ENCODE measurements at places on chromosomes 4 and X.
A peak's percentile ranks its signal among the peaks of the same experiment; 100 is the strongest.

DNA sequence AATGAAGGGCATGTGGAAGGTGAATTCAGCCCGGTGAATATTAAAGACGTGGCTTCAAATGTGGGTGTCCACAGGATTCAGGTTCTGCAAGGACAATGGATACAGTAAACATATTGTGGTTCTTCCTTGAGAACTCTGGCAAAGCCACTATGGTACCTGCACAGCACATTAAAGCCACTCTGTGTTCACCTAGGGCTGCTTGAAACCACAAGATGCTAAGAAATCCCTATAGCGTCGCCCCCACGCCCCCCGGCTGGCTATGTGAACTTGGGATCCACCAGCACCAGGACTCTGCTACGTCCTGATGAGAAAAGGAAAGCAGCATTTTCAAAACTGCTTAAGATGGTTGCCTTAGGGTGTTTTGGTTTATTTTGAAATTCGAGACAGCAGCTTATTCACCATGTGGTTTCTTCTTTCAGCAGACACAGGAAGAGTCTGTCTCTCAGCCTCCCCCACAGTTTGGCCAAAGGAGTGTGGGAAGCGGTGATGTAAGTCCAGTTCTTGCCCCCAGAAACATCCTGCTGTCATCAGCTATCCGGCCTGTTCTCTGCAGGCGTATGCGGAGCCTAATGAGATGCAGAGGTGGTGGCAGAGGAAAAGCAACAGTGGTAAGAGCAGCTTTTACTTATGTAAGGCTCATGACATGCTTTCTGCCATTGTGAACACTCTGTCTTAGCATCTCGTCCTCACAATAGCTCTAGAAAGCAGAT lies 111.5 kb downstream of the AFAP1 start:
- DNase-seq: peak; percentile 65

DNA sequence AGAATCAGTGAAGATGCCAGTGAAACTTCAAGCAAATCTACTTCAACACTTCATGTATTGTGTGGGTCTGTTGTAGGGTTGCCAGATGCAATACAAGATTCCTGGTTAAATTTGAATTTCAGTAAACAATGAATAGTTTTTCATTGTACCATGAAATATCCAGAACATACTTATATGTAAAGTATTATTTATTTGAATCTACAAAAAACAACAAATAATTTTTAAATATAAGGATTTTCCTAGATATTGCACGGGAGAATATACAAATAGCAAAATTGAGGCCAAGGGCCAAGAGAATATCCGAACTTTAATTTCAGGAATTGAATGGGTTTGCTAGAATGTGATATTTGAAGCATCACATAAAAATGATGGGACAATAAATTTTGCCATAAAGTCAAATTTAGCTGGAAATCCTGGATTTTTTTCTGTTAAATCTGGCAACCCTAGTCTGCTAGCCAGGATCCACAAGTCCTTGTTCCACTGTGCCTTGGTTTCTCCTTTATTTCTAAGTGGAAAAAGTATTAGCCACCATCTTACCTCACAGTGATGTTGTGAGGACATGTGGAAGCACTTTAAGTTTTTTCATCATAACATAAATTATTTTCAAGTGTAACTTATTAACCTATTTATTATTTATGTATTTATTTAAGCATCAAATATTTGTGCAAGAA lies 2.3 kb downstream of the CXCL8 start:
- no peak for DNase-seq

- no peak for DNase-seq
Measured at GRCh38 chrX:67100031-67100884, 443.6 kb upstream of the AR start.

GRCh38 chr4:180105362-180105761 lies 2137.8 kb upstream of the TENM3 start:
- no peak for DNase-seq

GRCh38 chrX:4253092-4253491 lies 539.6 kb upstream of the PRKX start:
- no peak for DNase-seq

GRCh38 chrX:13277539-13277938 lies 42.3 kb downstream of the ATXN3L start:
- DNase-seq: no peak

DNA sequence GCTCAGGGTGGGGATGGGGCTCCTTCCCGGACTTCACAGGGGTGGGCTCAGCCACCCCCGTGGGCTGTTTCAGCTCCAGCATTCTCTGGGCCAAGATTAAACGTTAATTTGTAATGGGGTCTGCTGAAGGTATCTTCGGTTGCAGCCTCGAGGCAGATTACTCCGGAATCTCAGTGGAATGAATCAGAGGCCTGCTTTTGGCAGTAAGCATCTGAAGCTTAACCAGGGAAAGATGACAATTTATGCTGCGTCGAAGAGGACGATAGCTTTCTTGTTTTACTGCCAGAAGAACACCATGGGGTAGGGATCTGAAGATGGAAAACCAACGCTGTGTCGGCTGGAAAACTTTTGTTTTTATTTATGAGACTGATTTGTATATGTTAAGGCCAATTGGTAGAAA lies 129.2 kb upstream of the MSX1 start:
- DNase-seq: no peak

DNA sequence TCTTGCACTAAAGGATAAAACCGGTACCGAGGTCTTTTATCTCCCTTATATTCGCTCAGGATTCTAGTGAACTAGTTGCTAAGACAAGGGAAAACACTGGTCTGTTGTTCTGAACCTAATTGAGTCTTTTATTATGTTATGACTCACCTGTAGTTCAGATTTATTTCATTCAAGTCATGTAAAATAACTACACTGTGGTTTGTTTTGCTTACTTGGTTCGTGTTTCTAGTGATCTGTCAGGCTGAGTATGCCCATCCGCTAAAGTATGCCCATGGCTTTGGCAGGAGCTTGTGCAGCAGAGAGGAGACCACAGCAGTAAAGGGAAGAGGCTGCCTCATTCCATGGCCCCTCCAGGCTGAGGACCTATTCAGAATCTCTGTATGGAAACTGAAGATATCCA lies 126.1 kb downstream of the AFF1 start:
- peak; percentile 41 for DNase-seq

- no peak for DNase-seq
Measured at GRCh38 chr4:81454948-81455347, 16.8 kb downstream of the RASGEF1B start.

GRCh38 chr4:125727931-125728330 lies 413.2 kb downstream of the FAT4 start:
- no peak for DNase-seq

DNA sequence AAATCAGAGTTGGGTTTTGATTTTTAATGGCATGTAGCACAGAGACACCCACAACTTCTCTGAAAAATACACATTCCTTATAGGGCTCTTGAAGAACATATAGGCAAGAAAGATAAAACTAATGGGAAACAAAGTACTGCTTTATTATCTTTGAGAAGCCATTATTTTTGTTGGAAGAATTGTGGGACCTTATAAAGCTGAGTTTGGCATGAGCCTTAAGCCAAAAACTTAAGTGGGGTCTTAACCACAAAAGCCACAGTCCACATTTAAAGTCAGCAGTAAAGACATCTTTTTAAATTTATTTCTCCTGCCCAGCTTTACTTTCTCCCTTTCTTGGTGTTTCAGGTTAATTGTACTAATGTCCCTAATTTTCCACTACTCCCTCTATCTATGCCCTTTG lies 1297.3 kb downstream of the C4orf33 start:
- DNase-seq: no peak

DNA sequence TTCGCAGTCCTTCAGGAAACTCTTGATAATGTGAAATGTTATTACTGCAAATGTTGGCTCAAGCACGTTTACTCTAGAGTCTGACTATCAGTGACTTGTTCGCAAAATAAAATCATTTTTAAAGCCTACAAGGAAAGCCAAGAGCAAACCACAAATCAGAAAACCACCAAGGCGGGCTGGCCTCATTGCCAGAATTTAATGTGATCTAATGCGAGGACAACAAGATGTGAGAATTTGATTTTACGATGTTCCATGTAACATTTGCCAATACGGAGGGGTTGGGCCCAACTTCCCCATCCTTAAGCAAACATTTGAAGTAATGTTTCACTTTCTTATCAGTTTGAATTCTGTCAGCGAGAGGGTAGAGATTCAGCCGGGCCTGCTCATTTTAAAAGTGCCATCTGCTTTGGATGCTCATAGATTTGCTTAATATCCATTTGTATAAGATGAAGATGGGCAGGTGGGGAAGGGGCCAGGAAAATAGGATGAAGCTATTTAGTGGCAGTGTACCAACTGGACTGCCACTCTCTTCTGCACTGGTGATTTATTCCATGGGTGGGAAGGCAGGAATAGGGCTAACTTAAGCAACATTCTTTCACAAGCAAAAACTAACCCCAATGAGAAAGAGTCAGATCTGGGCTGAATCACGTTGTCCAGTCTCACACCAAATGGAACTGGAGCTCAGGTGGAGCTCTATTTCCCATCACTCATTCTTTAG lies 225.3 kb downstream of the ANAPC10 start:
- no peak for DNase-seq

DNA sequence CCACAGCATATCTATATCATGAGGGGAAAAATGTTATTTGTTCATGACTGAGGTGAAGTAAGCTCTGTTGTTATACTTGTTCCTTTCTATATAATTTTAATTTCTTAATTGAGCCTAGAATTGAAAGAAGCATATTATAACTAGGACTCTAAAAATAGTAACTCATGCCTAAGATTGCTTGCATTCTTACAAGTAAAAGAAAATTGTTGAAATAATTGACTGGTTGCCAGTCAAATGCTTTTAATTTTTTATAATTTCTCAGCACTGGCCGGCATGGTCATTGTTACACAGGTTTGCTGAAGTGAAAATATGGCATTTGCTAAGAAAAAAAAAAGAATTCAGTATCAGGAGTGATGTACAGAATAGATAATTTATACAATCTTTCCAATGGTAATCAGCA lies 104.8 kb downstream of the GASK1B start:
- DNase-seq: no peak

GRCh38 chrX:69541956-69542355 lies 37.8 kb downstream of the NALF2 start:
- DNase-seq: no peak

DNA sequence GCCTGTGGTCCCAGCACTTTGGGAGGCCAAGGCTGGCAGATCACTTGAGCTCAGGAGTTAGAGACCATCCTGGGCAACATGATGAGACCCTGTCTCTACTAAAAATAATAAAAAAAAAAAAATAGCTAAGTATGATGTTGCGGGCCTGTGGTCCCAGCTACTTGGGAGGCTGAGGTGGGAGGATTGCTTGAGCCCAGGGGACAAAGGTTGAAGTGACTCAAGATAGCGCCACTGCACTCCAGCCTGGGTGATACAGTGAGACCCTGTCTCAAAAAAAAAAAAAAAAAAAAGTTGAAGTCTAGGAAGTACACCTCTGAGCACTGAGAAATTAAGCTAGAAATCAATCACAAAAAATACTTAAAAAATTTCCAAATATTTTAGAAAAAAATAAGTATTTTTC lies 86.5 kb downstream of the FRAS1 start:
- no peak for DNase-seq

DNA sequence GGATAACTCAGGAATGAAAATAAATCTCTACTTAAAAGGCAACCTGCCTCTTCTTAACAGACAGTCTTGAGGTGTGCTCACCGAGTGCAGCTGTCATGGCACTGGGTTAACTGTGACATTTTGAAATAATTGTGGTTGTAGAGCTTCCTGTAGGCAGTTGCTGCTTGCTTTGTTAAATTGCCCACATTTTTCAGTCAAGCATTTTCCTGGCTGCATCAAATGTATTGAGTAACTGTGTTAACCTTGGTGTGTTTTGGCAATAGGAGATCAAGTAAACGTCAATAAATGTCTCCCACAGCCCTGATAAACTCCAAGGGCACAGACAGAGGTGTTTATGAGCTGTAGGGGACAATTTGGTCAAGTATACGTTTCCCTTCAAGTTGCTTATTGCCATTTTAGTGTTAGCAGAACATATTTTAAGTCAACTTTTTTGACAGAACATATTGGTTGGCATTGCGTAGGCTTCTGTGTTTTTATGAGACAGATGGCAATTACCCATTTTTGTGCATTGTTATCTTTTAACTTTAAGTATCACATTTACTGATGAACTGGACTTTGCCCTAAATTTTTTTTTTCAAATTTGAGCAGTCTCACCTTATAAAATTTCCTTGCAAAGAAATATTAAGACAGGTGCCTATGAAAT lies 527.4 kb downstream of the C4orf33 start:
- no peak for DNase-seq

DNA sequence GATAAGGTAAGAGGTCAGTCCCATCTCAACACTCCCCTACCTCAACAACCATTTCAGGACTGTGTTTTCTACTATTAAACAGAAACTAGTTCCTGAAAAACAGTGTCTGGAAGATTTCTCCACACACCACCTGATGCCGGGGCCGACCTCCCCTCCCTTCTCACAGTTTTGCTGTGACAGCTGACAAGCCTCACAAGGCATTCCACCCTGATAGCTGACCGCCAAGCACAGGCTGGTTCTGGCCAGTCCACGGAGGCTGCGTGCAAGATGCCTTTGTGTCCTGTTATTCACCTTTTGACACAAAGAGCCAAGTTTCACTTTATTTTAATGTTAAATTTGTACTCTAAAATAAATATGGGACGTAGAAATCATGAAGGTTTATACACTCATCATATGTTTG lies 758.6 kb downstream of the PDHA2 start:
- DNase-seq: no peak

- DNase-seq: no peak
Measured at GRCh38 chr4:20119141-20119540, 132.6 kb upstream of the SLIT2 start.

DNA sequence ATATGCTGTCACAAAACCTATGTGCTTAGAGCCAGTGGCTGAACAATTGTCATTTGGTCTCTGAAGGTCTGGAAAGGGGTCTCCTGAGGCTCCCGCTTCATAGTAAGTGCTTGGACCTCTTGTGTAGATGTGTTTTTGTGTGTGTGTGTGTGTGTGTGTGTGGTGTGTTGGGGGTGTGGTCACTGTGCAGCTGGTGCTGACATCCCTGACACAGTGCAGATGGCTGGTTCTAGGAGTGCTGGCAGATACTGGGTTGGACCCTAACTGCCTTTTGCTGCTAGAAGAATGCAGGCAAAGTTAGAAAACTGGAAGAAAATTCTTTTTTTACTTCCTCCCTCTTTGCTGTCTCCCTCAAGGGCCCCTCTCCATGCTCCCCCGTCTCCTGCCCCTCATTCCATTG lies 1872.6 kb downstream of the ARAP2 start:
- no peak for DNase-seq

DNA sequence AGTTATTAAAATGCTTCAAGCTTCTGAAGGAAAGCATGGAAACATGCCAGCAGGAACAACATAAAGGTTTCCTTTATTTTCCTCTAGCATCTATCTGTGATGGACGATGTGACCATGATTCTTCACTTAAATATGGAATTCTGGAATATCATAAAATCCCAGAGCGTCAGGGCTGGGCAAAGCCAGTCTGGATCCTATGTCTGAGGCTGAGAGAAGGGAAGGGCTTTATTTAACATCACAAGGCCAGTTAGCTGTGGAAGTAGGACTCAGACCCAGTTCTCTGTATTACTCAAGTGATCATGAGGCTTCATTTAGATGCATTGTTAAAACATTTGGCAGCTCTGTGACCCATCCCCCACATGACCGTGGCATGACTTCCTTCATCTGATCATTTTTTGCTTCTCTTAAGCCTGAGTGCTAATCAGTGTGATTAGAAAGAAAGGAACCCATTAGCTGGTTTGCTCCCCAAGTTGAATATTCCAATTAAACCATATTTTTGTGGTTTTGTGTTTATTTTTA lies 40.9 kb upstream of the EOLA2 start:
- DNase-seq: no peak

- DNase-seq: peak; percentile 54
Measured at GRCh38 chr4:6909970-6910339, 329 bp downstream of the TBC1D14 start.

- no peak for DNase-seq
Measured at GRCh38 chr4:78863254-78863869, 75.9 kb downstream of the PAQR3 start.

Data from activated naive CD4-positive, alpha-beta T cell treated with Interleukin-2 at 50 U/mL for 16 hours (primary cell).